Activated B cell treated with CpG ODN at 0.5 μM for 24 hours (primary cell): ENCODE measurements at places on chromosomes 5 and 9.

DNA sequence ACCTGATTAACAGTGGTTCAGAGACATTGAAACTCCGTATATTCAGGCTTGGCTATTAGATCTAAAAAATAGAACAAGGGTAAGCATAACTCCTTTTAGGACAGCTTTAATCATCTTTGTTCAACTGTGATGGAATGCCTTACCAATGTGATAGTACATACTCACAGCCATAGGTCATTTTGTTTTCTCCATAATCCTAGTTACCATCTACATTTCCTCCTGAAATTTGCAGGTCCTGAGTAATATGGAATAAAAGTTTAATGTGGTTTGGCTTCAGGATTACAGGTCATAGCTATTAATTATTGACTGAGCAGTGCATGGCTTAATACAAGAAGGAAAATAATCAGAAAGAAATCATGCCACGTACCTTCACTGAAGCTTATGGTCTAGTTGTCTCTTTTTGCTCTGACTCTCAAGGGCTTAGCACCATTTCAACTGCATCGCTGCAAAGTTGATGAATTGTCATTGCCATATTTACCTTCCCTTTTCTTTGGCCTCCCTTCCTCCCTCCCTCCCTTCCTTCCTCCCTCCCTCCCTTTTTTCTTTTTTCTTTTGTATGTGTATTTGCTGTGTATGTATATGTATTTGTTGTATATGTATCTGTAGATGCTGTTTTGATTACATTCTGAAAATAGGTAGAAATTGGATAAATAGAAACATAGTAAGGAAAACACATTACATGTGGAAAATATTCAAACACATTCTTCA, 250.9 kb upstream of the ZNF608 start:
- no peaks in the 10 kb centered on the region for H3K36me3 ChIP-seq
- no peaks in the 10 kb centered on the region for H3K27me3 ChIP-seq
- no peak for DNase-seq
- peaks cover 23% of the 10 kb centered on the region for H3K4me1 ChIP-seq

DNA sequence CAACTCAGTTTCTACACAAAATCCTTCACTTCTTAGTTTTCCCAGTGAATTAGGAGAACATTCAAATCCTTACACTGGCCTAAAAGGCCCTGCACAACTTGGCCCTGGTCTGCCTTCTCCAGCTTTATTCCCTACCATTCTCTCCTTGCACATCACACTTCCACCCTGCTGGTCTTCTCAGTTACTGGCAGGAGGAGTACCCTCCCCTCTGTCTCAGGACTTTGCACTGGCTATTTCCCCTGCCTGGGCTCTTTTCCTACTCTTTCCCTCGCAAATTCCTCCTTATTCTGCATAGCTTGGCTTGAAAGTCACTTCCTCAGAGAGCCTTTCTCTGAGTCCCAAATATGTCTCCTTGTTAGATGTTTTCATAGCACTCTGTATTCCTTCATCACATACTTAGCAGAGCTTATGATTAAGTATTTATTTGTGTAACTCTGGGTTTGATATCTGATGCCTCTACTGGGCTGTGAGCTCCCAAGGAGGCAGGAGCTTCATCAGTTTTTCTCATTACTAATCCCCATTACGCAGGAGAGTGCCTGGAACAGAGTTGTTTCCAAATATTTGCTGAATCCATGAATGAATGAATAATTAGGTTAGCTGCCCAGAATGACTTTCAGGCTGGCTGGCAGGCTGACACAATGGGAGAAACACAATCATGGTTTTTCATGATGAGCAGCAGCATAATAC, 159.8 kb upstream of the KLF9 start:
- no peak overlapping the region for H3K4me3 ChIP-seq
- H3K27me3 ChIP-seq = no peaks in the 10 kb centered on the region
- no peak overlapping the region for H3K27ac ChIP-seq
- H3K4me1 ChIP-seq = no peaks in the 10 kb centered on the region

DNA sequence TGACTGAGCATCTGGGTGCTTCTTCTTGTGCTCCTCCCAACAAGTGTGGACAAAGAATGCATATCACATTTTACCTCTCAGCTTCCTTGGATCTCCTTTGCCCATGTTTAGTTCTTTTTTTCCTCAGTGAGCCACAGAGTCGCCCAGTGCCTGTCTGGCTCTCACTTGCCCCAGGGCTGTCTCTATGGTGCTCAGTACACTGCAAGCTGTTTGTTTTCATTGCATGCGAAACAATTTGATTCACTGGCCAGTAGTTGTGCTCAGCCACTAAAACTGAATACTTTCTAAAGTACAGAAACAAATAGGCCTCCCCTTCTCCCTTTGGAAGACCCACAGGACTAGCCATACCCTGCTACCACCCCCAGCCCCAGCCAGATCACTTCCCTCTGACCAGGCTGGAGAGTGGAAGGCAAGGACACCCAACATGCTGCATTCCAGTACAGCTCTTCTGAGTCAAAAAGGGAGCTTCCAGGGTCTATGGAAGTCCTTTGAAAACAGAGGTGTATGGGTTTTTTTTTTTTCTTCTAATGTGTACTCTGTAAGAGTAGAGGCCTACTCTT, 3.8 kb downstream of the LHFPL2 start:
- H3K27me3 ChIP-seq = no peaks in the 10 kb centered on the region
- peaks cover 44% of the 10 kb centered on the region for H3K4me1 ChIP-seq
- H3K36me3 ChIP-seq = peaks cover 5% of the 10 kb centered on the region
- H3K27ac ChIP-seq = no peak overlapping the region
- DNase-seq = no peak

DNA sequence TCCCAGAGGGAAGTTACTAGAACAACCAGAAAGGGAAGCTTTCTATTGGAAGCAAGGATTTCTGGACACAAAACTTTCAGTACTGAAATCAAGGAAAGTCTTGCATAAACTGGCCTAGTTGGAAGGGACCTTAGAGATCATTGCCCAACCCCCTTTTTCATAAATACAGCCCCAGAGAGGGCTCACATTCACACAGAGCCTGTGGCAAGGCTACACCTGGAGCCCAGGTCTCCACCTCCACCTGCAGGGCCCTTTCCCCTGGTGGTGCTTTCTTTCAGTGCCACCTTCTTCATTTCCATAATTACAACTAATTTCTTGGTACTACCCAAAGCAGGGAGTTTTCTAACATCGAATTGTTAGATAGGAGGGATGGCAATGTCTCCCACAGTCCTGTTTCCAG, 85.7 kb downstream of the ADRB2 start:
- no peak overlapping the region for H3K4me3 ChIP-seq
- peaks cover 4% of the 10 kb centered on the region for H3K4me1 ChIP-seq
- no peaks in the 10 kb centered on the region for H3K36me3 ChIP-seq
- no peak overlapping the region for H3K27ac ChIP-seq
- DNase-seq = no peak
- no peaks in the 10 kb centered on the region for H3K27me3 ChIP-seq

GRCh38 chr9:7246917-7247522, 489.2 kb downstream of the KDM4C start:
- no peaks in the 10 kb centered on the region for H3K36me3 ChIP-seq
- no peaks in the 10 kb centered on the region for H3K4me1 ChIP-seq
- no peaks in the 10 kb centered on the region for H3K27me3 ChIP-seq
- no peak for DNase-seq
- H3K4me3 ChIP-seq = no peak overlapping the region

DNA sequence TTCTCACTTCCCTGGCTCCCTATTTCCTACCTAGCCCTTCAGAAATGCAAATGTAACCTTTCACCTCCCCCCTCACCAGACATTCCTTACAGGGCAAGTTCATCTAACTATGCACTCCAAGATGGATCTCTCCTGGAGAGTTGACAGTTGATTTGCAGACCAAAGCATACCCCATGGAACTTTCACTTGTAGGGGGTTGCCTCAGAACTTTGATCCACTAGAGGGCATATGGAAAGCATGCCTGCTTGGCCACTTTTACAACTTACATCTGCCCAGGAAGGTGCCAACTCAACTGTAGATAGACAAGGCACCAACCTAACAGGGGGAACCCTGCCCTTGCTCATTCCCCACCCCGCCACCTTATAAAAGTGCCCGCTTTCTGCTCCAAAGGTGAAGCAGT, 187.8 kb downstream of the NXNL2 start:
- no peak overlapping the region for H3K4me3 ChIP-seq
- no peaks in the 10 kb centered on the region for H3K36me3 ChIP-seq
- DNase-seq = no peak
- H3K27ac ChIP-seq = no peak overlapping the region
- no peaks in the 10 kb centered on the region for H3K4me1 ChIP-seq
- peaks cover 8% of the 10 kb centered on the region for H3K27me3 ChIP-seq

DNA sequence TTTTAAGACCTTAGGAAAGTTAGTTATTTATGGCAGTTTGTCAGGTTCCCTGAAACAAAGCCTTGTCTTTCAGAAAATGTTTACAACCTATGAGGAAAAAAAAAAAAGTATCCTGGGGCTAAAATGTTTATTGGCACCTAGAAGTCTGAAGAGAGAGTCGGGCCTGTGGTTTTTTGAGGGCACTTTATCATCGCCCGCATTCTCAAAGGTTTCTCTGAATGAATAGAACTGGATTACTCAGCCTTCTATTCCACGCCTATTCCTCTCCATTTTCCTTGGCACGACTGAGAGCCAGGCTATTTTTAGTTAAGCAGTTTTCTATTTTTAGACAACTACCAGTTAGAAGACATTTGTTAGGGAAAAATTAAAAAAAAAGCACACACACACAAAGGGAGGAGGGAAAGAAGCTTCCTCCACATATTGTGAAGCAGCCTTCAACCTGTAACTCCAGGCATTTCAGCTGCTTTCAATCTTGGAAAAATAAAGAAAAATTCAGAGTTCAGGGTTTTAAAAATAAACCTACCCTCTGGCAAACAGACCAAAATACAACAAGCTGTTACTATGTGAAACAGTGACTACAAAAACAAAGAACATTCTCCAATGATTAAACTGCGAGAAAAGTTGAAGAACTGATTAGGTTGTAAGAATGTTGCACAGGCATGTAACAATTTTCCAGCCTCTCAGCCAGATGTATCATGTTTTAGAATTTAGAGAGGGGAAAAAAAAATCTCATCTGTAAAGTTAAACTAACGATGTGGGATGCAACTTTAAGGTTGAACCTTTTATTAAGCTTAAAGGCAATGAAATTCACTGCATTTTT, 97.0 kb downstream of the MEF2C start:
- peak overlapping the region; percentile 86 for H3K27ac ChIP-seq
- peaks cover 67% of the 10 kb centered on the region for H3K4me1 ChIP-seq
- H3K4me3 ChIP-seq = peak overlapping the region; percentile 67
- no peak for DNase-seq

DNA sequence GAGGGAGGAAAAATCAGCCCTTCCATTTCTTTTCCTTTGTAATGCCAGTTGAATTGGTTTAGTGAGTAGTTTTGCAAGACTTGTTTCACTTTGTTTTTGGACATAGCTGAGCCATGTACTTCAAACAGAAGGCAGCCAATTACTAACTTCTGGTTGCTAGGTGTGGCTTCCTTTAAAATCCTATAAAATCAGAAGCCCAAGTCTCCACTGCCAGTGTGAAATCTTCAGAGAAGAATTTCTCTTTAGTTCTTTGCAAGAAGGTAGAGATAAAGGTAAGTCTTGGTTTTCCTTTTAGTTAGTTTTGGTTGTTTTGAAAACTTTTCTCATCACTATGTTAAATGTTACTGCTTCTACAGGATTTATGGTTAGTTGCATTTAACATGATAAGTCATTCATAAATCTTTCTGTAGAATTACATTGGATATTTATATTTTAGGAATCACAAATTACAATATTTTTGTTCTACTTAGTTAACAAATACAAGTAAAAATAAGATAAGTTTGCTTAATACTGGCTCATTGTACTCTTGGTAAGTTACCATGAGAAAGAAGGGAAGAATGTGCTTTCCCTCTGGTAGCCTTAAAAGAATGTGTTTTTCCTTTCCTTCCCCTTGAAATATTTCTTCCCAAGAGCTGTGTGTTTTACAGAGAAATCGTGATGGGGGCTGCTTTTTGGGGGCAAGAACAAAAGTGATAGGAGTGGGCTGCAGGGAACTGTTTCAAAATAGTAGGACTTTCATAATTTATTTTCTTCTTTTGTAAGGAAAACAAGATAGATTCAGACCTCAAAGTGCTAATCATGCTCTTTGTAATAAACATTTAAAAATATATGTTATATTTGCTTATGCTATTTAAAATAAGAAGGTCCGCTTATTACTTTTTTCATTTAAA, at the start of gene ANXA1:
TSS of gene ANXA1 (plus strand) at position 213 of the 890 bp plus-strand sequence. CDS start 6,671 bp downstream, outside the sequence.
- H3K4me3 ChIP-seq = no peak within 1 kb of the TSS
- peaks cover 7% of the 10 kb centered on the region for H3K27me3 ChIP-seq
- no peaks in the 10 kb centered on the region for H3K36me3 ChIP-seq
- H3K27ac ChIP-seq = no peak within 1 kb of the TSS

DNA sequence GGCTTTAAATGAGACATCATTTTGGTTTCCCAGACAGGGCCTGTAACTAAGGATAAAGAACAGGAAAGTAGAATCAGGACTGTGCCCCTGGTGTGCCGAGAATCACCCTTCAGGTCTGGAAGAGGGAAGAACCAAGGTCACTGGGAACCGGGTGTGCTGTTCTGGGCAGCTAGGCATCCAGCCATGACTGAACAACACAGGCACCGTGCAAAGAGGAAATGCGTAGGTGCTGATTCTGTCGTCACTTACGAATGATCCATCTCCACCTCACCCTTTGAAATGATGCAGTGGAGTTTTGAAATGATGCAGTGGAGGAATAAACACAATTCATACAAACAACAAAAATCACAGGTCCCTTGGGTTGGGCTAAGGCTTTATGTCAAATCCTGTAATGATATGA, 64.4 kb downstream of the MAP1B start:
- peaks cover 26% of the 10 kb centered on the region for H3K27me3 ChIP-seq
- H3K36me3 ChIP-seq = no peaks in the 10 kb centered on the region
- H3K27ac ChIP-seq = no peak overlapping the region
- no peak for DNase-seq

DNA sequence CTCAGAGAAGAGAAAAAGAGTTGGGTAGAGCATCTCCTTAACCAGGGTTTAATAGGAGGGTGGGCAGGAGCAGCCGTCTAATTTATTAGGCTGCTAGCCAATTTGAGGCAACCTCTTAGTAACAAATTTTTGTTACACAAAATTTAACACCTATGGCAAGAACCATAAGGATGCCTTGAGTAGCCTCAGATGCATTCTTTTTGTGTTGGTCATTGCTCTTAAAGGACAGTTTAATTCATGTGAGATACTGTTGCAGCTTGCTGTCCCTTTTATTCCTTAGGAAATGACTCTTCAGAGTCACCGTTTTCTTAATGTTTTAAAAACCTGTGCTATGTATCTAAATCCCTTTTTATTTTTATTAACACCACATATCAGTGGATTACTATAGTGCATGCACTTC, 255.1 kb downstream of the MAST4 start:
- DNase-seq = no peak
- H3K4me3 ChIP-seq = no peak overlapping the region
- no peak overlapping the region for H3K27ac ChIP-seq
- H3K36me3 ChIP-seq = no peaks in the 10 kb centered on the region
- peaks cover 7% of the 10 kb centered on the region for H3K27me3 ChIP-seq

DNA sequence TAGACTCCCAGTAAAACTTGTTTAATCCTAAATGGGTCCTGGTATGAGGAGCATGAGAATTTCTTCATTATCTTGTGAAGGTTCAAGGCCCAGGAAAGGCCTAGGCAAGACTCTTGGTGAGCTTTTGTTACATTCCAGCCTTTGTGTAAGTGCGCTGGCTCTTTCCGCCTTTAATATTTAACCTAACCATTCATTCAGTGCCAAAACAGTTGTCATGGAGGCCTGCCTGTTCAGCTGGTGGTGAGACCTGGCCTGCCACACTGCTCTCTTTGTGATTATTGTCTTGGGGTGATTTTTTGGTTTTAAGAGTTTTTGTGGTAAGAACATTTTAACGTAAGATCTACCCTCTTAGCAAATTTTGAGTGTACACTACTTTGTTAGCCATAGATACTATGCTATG, 127.5 kb upstream of the WWC1 start:
- H3K27me3 ChIP-seq = no peaks in the 10 kb centered on the region
- H3K27ac ChIP-seq = no peak overlapping the region
- no peak for DNase-seq
- no peak overlapping the region for H3K4me3 ChIP-seq
- no peaks in the 10 kb centered on the region for H3K4me1 ChIP-seq
